Right atrium auricular region (tissue), 2 donors: ENCODE measurements at places on chromosomes 2 and 18. TPM values are rescaled to one million over a fixed set of nuclear protein-coding genes. Genes with fewer than 3 reads are reported as not detected.

- DNase-seq = no peak
Measured at GRCh38 chr2:238345297-238345968, 25.1 kb downstream of the TRAF3IP1 start.

- no peak for DNase-seq
Measured at GRCh38 chr18:53441761-53442414, 782.6 kb downstream of the MBD2 start.

DNA sequence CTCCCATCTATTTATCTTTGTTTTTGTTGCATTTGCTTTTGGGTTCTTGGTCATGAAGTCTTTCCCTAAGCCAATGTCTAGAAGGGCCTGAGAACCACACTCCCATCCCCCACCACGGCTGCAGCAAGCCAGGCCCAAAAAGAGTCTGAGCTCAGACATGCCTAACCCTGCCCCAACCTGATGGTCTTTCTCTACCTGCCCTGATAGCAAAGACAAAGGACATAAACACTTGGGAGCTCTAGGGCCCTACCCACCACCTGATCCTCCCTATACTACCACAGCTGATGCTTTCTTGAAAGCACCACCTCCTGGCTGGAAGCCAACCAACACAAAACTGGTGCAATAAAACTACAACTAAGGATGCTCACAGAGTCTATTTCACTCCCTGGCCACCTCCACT, 233.4 kb downstream of the WDR7 start:
- DNase-seq = no peak

DNA sequence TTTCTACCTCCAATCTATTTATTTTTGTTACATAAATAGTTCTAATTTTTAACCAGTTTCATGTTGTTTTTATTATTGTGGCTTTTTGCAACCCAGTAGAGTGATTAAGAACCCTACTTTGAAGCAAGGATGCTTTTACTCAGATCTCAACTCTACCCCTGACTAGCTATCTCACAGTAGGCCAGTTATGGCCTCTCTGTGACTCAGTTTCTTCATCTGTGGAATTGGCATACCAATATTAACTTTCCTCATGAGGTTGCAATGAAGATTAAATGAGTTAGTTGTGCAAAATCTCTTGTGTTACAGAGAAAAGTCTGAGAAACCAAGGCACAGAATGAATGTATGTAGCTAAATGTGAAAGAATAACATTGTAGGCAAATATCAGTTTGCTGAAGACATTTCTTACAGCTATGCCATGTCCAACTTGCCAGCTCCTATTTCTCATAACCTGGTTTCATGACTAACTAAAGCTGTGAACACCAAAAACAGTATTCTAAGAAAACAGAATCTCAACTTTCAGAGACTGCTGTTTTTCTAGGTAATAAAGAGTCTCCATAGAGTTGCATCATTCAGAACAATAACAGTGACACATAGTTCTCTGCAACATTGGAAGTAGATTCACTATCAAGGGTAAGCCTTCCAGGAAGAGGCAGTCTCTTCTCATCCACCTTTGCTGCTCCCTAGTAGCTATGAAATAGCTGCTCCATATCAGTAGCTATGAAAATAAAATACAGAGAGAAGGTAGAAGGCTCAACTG, 33.2 kb upstream of the CYTIP start:
- DNase-seq = no peak

- DNase-seq = no peak
Measured at GRCh38 chr2:209671020-209671680, 100.5 kb upstream of the UNC80 start.

The MC4R gene
- not detected for total RNA-seq

The TUBA3E gene
- 9.5 TPM for total RNA-seq

The TWIST2 gene
- total RNA-seq = 6.2 TPM
